ENCODE measurements at places on chromosomes 2 and 18. TPM values are rescaled to one million over a fixed set of nuclear protein-coding genes. Genes with fewer than 3 reads are reported as not detected.

GRCh38 chr18:75128911-75129716 is 79.8 kb downstream of the PTGR3 start:
- no peaks in the 10 kb centered on the region for H3K4me1 ChIP-seq
- no peak for DNase-seq
- H3K27ac ChIP-seq = no peak overlapping the region
- no peaks in the 10 kb centered on the region for H3K36me3 ChIP-seq
- H3K4me3 ChIP-seq = no peak overlapping the region

DNA sequence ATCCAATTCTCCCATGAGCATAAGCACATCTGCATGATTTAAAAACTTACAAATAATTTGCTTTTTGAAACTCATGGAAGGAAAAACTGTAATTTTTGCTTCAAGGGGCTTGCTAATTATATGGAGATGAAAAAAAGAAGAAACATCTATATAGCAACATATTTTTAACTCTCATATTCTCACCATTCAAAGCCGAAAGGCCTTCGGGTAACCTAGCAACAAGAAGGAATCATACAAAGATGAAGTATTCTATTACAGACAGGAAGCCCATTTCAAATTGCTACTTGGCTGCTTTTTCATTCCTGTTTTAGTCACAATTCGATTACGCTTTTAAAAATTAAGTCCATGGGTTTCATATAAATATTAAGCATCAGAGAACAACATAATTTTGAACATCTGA is 39.2 kb upstream of the RNU4ATAC start:
- H3K36me3 ChIP-seq = no peaks in the 10 kb centered on the region
- H3K4me3 ChIP-seq = no peak overlapping the region
- no peak overlapping the region for H3K27ac ChIP-seq
- H3K4me1 ChIP-seq = peaks cover 61% of the 10 kb centered on the region
- no peak for DNase-seq
- H3K27me3 ChIP-seq = no peaks in the 10 kb centered on the region

DNA sequence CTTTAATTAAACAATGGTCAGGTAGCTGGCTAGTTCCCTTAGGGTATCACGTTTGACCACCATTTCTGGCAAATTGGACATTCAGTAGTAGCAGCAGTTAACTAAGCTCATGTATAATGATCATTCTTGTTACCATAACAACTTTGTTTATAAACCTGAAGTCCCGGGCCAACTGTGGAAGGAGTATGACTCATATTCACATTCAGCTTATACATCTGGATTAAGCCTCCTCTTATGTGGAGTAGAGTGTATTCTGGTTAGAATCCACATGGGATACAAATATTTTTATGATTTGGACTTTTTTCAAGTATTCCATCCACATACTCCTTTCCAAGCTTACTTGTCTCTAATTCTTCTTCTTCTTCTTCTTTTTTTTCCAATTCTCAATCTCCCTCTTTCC is 70.3 kb upstream of the ZSWIM2 start:
- H3K27me3 ChIP-seq = no peaks in the 10 kb centered on the region
- H3K4me1 ChIP-seq = no peaks in the 10 kb centered on the region
- no peaks in the 10 kb centered on the region for H3K36me3 ChIP-seq
- H3K4me3 ChIP-seq = no peak overlapping the region
- DNase-seq = no peak
- no peak overlapping the region for H3K27ac ChIP-seq

DNA sequence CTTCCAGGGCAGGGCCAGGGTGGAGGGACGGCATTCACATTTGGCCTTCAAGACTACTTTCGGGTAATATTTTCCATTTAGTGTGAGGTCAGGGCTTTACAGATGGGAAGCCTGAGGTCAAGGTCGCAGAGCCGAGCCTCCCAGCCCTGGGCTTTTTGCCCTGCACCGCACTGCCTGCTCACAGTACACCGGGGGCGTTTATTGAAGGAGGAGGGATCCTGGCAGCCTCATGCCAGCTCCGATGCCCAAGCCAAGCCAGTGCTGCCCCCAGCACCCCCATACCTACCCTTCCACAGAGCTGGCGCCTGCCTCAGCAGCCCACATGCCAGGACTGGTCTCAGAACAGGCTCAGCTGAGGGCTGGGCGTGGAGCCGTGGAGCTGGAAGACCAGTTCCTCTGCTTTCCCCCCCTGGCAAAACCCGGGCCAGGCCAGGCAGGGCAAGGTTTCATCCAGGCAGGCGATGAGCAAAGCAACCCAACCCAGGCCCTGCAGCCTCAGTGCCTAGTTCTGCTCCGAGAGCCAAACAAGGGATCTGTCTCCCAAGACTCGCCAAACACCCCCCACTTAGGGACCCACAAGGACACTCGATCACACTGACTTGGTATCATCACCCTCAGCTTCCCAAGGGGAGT is 11.9 kb downstream of the SDC1 start:
- H3K27ac ChIP-seq = no peak overlapping the region
- no peaks in the 10 kb centered on the region for H3K27me3 ChIP-seq
- DNase-seq = no peak
- H3K36me3 ChIP-seq = no peaks in the 10 kb centered on the region
- no peaks in the 10 kb centered on the region for H3K4me1 ChIP-seq
- H3K4me3 ChIP-seq = no peak overlapping the region

GRCh38 chr18:55418439-55418838 is 169.6 kb downstream of the TCF4 start:
- H3K4me3 ChIP-seq = no peak overlapping the region
- H3K27ac ChIP-seq = peak overlapping the region; percentile 73
- H3K36me3 ChIP-seq = no peaks in the 10 kb centered on the region
- H3K27me3 ChIP-seq = no peaks in the 10 kb centered on the region
- no peak for DNase-seq

DNA sequence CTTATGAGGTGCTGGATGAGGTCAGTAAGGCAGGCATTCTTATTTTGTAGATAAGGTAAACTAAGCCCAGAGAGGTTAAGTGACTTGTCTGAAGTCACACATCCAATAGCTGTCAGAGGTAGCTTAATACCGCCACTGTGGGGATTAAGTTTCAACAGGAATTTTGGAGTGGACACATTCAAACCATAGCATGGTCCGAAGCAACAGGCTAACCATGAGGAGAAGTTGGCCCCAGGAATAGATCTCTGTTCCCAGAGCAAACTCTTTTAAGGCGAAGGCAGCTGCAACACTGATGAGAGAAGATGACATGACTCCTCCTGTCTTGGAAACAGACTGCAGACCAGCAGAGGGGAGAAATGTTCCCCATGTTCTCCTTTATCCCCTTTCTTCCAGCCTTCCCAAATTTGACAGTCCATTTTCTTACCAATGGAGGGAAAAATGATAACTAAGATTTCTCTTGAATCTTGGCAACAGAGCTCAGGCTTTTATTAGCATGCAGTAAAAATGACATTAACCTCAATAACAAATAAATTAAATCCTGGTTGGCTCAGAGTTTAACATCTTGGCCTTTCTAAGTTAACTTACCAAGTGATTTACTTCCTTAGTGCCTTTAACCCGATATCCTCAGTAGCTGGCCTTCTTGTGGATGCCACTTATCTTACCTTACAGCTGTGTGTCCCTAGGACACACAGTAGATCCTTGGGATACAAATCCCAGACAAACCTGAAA is 67.9 kb upstream of the STPG4 start:
- DNase-seq = no peak
- no peaks in the 10 kb centered on the region for H3K27me3 ChIP-seq
- no peak overlapping the region for H3K27ac ChIP-seq
- H3K4me1 ChIP-seq = peaks cover 31% of the 10 kb centered on the region
- no peak overlapping the region for H3K4me3 ChIP-seq

DNA sequence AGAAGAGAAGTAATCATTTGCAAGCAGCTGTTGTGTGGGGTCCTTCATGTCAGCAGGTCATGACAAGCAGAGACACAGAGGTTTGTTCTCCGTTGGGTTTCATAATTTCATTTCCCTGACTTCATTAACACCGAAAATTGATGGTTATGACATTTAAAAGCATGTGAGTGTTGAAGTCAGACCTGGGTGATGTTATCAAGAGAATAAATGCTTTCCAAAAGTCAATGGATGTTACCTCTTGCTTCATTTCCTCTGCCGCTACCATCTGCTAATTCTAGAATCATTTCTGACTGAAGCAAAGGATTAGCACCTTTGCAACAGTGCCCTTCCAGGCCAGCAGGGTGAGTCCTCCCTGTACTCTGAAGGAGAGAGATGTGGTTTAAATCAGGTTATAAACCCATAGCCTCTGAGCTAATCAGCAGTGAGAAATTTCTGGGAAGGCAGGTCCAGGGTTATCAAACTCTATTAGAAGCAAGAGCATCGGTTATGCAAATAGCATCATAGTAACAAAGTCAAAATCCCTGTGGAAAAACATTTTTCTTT is 446.2 kb downstream of the PIK3C3 start:
- no peak overlapping the region for H3K27ac ChIP-seq
- H3K36me3 ChIP-seq = no peaks in the 10 kb centered on the region
- H3K4me1 ChIP-seq = no peaks in the 10 kb centered on the region
- no peak overlapping the region for H3K4me3 ChIP-seq
- no peaks in the 10 kb centered on the region for H3K27me3 ChIP-seq

DNA sequence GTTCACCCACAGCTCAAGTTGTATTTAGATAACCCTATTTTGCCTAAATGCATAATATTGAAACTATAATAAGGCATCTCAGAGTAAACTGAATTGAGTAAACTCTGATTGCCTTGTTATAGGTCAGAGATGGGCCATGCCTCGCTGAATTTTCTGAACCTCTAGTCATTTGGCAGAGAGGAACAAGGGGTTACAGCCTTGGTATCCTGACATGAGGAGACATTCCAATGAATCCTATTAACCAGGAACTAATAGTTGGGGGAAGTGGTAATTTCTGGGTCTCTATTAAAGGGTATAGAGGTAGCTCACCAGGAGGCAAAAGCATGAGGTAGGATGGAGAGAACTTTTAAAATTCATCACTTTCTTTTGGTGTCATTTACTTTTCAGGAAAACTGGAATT is 227.4 kb upstream of the CHST9 start:
- no peaks in the 10 kb centered on the region for H3K27me3 ChIP-seq
- no peak overlapping the region for H3K4me3 ChIP-seq
- H3K27ac ChIP-seq = peak overlapping the region; percentile 77
- peaks cover 16% of the 10 kb centered on the region for H3K4me1 ChIP-seq

GRCh38 chr18:7904529-7904928 is 337.4 kb downstream of the PTPRM start:
- H3K27me3 ChIP-seq = no peaks in the 10 kb centered on the region
- H3K36me3 ChIP-seq = peaks cover 3% of the 10 kb centered on the region
- H3K4me3 ChIP-seq = no peak overlapping the region
- peaks cover 26% of the 10 kb centered on the region for H3K4me1 ChIP-seq
- DNase-seq = no peak
- no peak overlapping the region for H3K27ac ChIP-seq

- no peak for DNase-seq
- H3K27ac ChIP-seq = no peak overlapping the region
- H3K27me3 ChIP-seq = no peaks in the 10 kb centered on the region
- H3K36me3 ChIP-seq = no peaks in the 10 kb centered on the region
Measured at GRCh38 chr2:74573747-74574562, 19.4 kb downstream of the DOK1 start.

GRCh38 chr2:222882484-222882928 is 21.7 kb downstream of the ACSL3 start:
- no peaks in the 10 kb centered on the region for H3K27me3 ChIP-seq
- no peak for DNase-seq
- H3K4me1 ChIP-seq = peaks cover 96% of the 10 kb centered on the region
- no peak overlapping the region for H3K4me3 ChIP-seq

GRCh38 chr2:46435353-46435752 is 44.0 kb upstream of the TMEM247 start:
- no peaks in the 10 kb centered on the region for H3K4me1 ChIP-seq
- H3K27me3 ChIP-seq = no peaks in the 10 kb centered on the region
- no peak for DNase-seq
- no peak overlapping the region for H3K4me3 ChIP-seq
- H3K36me3 ChIP-seq = no peaks in the 10 kb centered on the region

DNA sequence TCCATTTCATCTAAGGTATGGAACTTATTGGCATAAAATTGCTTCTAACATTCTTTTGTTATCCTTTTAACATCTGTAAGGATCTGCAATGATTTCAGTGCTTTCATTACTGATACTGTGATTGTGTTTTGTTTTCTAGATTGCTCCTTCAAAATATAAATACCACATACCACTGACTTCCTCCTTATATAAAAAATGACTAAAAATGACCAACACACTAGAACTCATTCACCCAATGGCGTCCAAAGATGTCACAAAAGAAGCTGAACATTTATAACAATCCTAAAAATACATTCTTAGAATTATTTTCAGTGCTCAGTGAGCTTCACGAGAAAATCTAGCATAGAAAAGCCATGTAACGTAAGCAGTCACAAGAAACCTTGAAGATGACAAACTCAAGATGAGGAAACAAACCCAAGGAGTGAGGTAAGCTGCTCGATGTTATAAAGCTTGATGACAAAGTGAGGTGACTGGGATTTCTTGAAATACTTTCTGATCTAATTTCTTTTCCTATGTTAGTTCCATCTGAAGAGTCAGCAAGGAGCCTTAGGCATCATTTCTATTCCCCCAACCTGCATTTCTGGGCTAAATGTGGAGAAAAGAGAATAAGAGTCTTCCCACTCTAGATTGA is 42.6 kb downstream of the PNO1 start:
- no peak overlapping the region for H3K27ac ChIP-seq
- no peak overlapping the region for H3K4me3 ChIP-seq
- DNase-seq = no peak
- H3K27me3 ChIP-seq = no peaks in the 10 kb centered on the region

- H3K4me3 ChIP-seq = no peak overlapping the region
- no peaks in the 10 kb centered on the region for H3K27me3 ChIP-seq
- peaks cover 20% of the 10 kb centered on the region for H3K4me1 ChIP-seq
- DNase-seq = no peak
- H3K27ac ChIP-seq = peak overlapping the region; percentile 60
Measured at GRCh38 chr2:172928756-172929155, 146.9 kb upstream of the MAP3K20 start.

- no peak overlapping the region for H3K4me3 ChIP-seq
- no peak for DNase-seq
- peak overlapping the region; percentile 67 for H3K27ac ChIP-seq
- no peaks in the 10 kb centered on the region for H3K27me3 ChIP-seq
Measured at GRCh38 chr2:11356764-11357163, 12.3 kb upstream of the ROCK2 start.

DNA sequence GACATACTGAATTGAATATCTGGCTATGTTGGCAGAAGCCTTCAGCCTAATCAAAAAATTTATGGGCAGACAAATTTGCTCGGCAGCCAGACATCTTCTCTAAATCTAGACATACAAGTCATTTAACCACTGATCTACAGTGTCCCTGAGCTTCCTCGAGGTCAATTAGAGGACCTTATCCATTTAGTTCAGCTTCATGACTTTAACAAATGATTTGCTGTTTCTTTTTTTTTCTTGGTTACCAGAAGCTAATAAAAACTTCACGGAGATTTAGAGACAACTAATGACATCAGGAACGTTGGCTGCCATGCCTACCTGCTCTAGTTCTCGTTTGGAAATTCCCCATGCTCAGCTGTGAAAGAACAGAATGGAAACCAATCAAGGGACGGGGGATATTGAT is 223.8 kb downstream of the BCL2 start:
- H3K36me3 ChIP-seq = no peaks in the 10 kb centered on the region
- no peak overlapping the region for H3K4me3 ChIP-seq
- DNase-seq = no peak
- no peaks in the 10 kb centered on the region for H3K27me3 ChIP-seq
- peaks cover 9% of the 10 kb centered on the region for H3K4me1 ChIP-seq

GRCh38 chr2:9918275-9918674 is 33.2 kb upstream of the GRHL1 start:
- DNase-seq = no peak
- H3K27me3 ChIP-seq = no peaks in the 10 kb centered on the region
- H3K36me3 ChIP-seq = no peaks in the 10 kb centered on the region
- H3K4me1 ChIP-seq = peaks cover 6% of the 10 kb centered on the region
- H3K27ac ChIP-seq = no peak overlapping the region

GRCh38 chr18:26051843-26052242 is 38.6 kb downstream of the SS18 start:
- DNase-seq = no peak
- H3K36me3 ChIP-seq = no peaks in the 10 kb centered on the region
- H3K4me3 ChIP-seq = no peak overlapping the region
- no peaks in the 10 kb centered on the region for H3K4me1 ChIP-seq

Gene GCKR
- not detected for total RNA-seq

Gene C18orf54
- 0.26 TPM for total RNA-seq

Gene C1QL2
- not detected for total RNA-seq

Gene CFAP65
- 0.09 TPM for total RNA-seq
